Cardiac fibroblast (primary cell): ENCODE measurements at places on chromosomes 2 and 18.

DNA sequence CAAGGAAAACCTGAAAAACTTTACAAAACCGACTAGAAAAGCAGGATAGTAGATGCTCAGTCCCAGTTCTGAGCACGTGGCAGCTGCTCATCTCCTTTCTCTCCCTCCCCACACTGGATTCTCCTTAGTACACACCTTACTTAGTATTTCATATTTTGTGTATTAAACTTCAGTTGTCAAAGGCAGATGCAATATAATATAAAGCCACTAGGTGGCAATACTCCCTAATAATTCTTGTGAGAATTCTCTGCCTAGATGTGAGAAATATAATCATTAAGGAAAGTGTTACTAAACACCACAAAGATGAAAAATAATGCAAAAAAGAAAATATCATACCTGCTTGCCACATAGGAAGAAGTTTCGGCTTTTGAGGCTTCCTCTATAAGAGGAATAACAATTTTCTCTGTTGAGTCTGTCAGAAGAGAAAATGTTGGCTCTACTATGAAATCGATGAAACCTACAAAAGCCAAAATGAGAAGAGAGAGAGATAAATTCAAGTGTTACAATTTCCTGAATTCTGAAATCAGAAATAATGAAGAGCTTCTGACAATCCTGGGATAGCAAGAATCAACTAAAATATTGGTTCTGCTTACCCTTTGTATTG is 200.6 kb downstream of the PPP1R1C start:
- DNase-seq, result peak; percentile 65

- DNase-seq, result peak; percentile 65
Observed at GRCh38 chr2:201118961-201119854, 3.2 kb downstream of the CFLAR start.

DNA sequence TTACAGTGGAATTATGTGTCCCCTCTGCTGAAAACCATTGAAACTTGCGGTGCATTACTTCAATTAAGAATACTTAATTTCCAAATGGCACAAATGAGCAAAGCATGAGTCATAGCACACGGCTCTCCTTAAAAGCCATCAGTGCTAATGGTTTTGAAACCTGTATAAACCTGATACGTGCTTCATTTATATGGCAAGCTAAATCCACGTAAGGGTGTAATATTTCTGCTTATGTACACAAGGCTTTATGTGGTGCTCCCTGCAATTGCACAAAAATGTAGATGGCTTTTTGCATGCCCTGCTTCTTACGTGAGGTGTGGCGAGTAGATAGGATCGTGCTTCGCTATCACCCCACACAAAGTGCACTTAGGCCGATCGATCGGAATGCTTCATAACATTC is 840.9 kb downstream of the GALR1 start:
- no peak for DNase-seq

- DNase-seq, result peak; percentile 85
Observed at GRCh38 chr2:20496076-20496872, 49.4 kb downstream of the RHOB start.

DNA sequence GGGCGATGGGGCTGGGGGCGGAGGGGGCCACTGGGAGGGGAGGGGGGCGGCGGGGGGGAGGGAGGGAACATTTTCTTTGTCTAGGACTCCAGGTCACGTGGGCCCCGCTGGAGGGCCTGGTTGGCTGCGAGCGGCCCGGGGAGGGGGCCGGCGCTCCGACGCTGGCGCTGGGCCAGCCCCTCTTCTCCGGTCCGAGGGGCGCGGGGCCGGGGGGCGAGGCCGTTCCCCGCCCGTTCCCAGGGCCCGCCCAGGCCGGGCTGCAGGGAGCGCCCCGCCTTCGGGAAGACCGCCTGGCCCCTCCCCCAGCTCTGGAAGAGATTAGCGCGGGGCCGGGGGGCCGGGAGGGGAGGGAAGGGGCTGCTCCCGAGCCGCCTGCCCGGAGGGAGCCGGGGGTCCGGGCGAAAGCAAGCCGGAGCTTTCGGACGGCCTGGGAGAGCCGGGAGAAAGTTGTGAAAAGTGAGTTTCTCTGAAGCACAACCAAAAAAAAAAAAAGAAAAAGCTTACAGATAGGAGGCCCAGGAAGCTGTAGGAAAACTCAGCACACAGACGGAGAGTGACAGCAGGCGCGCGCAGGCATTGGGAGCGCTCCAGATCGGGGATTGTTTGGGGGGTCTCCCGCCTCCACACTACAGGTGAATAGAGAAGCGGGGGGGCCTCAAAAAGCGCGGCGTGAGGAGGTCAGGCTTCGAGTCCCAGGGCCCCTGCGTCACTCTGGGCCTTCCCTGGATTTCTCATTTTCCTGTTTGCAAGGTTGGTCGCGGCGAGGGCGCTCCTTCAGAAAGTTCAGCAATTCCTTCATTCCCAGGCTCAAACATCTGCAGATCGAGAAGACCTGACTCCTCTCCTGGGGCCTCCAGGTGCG is 84.1 kb upstream of the POMC start:
- peak; percentile 70 for DNase-seq

GRCh38 chr2:79025421-79025820 is at the start of gene REG3G:
REG3G (plus strand) TSS chr2:79025702; CDS start chr2:79026094, 392 bp downstream.
- no peak for DNase-seq

GRCh38 chr2:30310955-30311354 is 79.6 kb downstream of the LBH start:
- no peak for DNase-seq

GRCh38 chr18:72830109-72830508 is 37.7 kb downstream of the NETO1 start:
- DNase-seq, result no peak

GRCh38 chr2:110866466-110866865 is 134.1 kb downstream of the ACOXL start:
- DNase-seq, result no peak

GRCh38 chr2:40090044-40090443 is 311.0 kb upstream of the THUMPD2 start:
- no peak for DNase-seq

DNA sequence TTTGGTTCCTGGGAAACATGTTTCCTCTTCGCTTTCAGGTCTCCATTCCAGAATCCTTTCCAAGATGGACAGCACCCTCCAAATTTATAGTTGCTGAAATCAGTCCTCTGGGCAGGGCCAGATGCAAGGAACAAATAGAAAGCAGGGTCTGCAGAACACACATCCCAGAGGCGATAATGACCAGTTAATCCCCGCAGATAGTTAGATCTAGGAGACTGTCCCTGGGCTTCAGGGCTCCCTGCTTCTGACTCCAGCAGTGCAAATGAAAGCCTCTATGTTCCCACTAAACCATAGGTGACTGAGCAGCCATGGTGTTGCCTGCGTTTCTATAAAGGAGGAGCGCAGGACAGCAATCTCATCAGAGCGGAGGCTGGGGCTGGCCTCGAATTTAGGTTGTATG is 38.7 kb downstream of the SRSF7 start:
- no peak for DNase-seq

- no peak for DNase-seq
Observed at GRCh38 chr2:9618410-9618809, 12.4 kb downstream of the YWHAQ start.

- DNase-seq, result no peak
Observed at GRCh38 chr2:217906798-217907197, 96.0 kb downstream of the TNS1 start.

- DNase-seq, result peak; percentile 53
Observed at GRCh38 chr2:45269149-45269793, 260.0 kb upstream of the SIX2 start.

DNA sequence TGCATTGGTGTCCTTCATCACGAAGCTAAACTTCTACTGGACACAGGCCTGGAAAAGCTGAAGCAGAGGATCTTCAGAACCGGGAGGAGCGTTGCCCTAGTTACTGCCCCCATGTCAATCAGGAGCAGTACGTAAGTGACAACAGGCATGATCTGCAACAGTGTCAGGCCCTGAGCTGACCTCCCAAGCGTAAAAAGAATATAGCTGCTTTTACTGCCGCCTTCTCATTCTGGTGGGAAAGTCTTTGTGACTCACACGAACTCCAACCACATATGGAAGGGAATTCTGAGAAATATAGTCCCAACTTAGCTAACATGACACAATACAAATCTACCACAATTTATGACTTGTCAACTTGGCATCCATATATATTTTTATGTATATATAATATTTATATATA is 1007.7 kb upstream of the CDH2 start:
- peak; percentile 66 for DNase-seq

- DNase-seq, result no peak
Observed at GRCh38 chr2:199903111-199903510, 8.0 kb upstream of the C2orf69 start.

DNA sequence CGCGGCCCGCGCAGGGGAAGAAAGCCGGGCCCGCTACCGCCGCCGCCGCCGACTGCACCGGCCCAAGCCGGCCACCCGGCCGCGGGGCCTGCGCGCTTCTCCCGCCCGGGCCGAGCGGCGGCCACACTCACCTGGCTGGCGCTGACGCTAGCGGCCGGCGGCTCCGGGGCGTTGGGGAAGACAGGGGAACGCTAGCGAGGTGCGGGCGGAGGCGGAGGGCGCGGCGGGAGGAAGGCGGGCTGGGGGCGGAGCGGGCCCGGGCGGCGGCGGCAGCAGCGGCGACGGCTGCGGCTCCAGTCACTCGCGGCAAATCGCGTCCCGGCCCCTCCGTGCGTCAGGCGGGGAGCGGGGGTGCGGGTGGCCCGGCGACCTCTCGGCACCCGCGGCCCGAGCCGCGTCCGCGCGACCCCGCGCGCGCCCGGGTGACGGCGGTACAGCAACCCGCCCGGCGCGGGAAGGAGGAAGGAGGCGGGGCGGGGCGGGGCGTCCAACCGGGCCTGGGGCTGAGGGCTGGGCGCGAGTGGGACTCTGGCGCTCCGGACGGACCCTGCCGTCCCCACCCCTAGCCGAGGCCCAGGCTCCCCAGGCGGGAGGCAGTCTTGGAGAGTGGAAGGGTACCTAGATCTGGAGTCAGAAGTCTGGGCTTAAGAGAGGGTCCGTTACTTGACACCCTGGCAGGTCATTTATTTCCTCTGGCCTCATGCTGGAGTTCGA is at the start of gene SESTD1:
Gene SESTD1, minus strand, starts transcription at position 465 of the 714 bp plus-strand sequence. CDS start 72,991 bp downstream, outside the sequence.
- no peak for DNase-seq

- DNase-seq, result no peak
Observed at GRCh38 chr2:156937430-156937829, 320.1 kb upstream of the GALNT5 start.

GRCh38 chr18:48751727-48752468 is 198.9 kb downstream of the SMAD7 start:
- no peak for DNase-seq

- no peak for DNase-seq
Observed at GRCh38 chr2:31467426-31467825, 52.9 kb upstream of the XDH start.

DNA sequence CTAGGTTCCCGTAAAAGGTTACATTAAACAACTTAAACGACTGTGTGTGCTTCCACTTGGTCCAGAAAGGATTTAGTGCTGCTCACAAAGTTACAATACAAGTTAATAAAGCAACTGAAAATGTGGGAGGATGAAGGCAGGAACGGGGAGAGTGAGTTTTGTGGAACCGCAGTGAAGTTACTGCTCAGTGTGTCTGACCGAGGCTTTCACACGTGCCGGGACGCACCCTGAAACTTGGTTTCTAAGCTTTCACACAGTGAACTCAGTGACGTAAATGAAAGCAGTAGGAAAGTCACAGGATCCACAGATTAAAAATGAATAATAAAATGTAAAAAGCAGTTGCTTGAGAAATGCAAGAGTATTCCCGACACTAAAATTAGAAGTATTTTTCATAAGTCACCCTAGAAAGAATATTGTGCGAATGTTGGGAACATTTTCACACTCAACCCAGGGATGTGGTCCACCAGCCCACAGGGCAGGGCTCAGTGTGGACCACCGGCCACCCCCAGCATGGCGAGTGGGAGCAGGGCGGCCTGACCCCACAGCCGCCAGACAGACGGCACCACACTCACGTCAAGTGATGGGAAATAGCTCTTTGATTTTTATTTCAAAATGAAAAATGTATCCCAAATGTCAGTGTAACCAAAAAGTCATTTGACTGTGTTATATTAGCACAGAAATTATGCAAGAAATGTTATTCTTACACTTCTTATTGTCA is 32.6 kb upstream of the CHMP1B start:
- no peak for DNase-seq

DNA sequence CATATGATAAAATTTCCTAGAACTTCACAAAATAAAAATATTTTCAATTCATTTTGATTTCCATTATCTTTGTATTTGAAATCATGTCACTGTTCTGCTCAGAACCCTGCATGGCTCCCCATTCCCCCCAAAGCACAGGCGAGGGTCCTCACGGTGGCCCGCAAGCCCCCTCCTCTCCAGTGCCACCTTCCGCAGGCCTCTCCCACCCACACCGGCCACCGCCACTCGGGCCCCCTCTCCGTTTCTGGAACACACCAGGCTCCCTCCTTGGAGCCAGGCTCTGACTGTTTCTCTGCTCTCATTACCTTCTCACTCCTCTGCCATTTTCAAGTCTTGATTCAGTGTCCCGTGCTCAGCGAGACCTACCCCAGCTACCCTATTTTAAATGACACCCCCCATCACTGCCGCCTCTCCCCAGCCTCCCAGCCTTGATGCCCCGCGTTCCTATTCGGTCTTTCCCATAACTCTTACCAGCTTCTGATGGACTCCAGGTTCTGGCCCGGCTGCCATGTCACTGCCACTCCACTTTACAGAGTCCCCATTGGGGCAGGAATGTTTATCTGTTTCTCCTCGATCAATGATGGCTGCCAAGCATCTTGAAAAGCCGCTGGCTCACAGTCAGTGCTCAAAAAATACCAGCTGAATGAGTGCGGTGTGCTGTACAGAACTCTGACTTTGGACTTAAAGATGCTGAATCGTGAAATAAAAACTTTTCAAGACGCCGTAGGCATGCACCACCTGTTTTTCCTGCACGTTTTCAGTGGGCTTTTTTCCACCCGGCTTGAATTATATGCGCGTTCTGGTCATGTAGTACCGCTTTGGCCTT is 201.0 kb downstream of the GBX2 start:
- no peak for DNase-seq

DNA sequence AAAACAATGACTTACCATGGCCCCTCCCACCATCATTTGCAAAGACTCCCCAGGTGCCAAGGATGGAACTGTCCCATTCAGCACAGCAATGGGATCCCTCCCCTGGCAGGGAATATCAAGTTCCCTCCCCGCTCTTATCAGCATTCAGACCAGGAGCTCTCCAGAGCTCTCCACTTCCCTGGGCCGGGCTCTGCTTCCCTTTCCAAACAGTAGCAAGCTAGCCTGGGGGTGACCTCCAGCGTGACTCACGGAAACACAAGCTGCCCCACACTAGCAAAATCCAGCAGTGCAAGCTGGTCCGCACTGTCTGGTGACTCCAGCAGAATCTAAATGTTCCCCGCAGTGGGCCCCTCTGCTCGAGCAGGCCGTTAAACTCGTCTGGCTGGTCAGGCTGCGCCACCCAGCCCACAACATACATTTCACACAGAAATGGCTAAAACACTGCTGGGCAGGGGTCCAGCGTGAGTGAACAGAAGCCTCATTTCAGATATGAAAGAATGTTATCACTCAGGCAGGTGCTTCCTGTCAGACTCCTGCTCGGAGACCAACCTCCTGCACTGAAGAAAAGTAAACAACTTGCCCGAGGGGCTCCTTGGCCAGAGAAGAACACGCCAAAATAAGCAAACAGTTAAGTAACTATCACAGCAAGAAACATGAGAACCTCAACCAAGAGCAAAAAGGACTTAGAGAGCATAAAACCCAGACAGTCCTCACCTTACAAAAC is 33.9 kb downstream of the STAT1 start:
- peak; percentile 78 for DNase-seq

- no peak for DNase-seq
Observed at GRCh38 chr2:147538821-147539220, 306.0 kb upstream of the ACVR2A start.
